NCI-H774 (cell line): ENCODE measurements at places on chromosomes 5 and 9.

GRCh38 chr5:98773464-98774191, at the start of gene RGMB:
TSS of gene RGMB (plus strand) at chr5:98773663. CDS start at chr5:98774071, 408 bp downstream.
- DNase-seq = peak; percentile 95

DNA sequence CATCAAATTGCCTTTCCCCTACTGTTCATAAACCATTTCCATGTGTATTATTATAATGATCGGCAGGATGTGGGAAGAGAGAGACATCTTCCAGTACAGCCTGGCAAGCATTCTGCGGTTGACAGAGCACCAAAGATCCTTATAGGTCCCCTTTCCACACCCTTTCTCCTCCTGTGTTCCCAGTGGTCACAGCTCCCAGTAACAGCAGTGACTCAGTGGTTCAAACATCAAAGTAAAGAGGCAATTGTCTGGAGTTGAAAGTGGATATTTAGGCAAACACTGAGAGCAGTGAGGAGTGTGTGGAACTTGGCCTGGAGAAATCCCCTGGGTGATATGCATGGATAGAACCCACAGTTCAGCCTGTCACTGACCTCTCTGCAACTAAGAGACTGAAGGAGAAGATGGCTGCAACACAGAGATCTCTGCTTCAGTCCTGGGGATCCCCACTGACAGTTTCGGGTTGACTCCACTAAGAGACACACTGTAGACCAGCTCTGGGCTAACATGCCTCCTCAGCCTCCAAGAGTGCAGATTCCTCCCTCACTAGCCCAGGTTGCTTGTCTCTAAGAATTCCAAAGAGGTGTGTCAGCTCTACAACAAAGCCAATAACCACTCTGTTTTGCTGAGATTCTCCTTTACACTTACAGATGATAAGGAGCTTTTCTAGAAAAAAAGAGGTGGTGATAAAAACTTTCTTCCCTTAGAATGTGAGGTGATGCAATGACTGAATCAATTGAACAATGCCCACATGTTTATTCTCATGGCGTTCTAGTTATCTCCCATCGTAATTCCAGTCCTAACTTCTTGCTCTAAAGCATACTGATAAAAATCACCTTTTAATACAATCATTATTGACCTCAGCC, 94.4 kb upstream of the IL6ST start:
- DNase-seq = no peak

DNA sequence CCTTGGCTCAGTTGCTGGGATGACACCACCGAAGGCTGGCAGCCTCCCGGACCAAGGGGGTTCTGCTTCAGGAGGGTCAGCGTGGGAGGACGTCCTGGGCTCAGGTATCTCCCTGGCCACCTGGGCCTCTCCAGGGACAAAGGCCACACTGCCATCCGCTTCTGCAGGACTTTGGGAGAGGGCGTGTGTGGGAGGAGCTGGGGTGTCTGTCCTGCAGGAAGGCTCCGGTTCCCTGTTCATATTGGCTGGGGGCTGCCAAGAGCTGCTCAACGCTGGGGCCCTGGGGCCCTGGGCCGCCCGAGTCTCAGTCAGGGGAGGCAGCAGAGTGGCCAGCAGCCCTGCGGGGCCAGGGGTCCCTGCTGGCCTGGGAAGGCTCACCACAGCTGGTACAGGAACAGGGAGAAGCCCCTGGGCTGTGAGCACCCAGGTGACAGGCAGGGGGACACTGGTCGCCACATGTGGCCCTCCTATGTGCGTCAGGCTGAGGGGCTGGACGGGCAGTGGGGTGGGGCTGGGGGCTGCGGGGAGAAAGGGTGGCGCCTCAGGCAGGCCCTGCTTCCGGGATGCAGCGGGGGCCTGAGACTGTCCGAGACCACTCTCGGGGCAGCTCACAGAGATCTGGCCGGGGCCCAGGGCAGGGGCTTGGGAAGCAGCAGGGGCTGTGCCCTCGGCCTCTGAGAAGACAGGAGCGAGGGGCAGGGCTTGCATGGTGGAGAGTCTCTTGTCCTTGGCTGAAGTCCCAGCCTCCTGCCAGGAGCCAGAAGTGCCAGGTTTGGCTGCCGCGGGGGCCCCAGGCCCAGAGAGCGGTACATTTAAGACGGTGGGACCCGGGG, 4.9 kb upstream of the CARD9 start:
- DNase-seq = no peak

DNA sequence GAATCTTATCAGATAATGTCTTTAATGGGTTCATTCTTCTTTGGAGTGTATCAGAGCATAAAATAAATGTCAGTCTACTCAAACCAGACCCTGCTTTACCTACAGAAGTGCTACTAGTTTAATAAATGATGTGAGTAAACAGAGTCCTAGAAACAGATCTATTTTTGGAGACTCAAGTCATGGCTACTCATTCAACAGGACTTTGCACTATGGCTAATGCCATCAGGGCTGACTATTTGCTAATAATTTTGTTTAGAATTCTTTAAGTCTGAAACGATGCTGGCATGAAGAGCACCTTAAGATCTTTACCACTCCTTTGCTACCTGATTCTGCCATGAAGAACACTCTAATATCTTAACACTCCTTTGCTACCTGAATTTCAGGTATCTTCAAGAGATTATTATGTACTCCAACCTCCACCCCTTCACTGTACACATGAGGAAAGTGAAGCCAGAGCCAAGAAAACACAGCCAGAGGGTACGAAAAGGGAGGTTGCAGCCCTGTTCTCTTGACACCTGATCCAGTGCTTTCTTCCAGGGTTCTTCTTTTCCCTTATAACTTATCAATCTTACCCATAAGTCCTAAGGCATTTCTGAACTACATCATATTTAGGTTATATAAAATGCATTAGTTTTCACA, 62.4 kb downstream of the ZNF608 start:
- no peak for DNase-seq

- DNase-seq = no peak
These were observed 602 bp upstream of the ACTL7A start for GRCh38 chr9:108861464-108861863.

DNA sequence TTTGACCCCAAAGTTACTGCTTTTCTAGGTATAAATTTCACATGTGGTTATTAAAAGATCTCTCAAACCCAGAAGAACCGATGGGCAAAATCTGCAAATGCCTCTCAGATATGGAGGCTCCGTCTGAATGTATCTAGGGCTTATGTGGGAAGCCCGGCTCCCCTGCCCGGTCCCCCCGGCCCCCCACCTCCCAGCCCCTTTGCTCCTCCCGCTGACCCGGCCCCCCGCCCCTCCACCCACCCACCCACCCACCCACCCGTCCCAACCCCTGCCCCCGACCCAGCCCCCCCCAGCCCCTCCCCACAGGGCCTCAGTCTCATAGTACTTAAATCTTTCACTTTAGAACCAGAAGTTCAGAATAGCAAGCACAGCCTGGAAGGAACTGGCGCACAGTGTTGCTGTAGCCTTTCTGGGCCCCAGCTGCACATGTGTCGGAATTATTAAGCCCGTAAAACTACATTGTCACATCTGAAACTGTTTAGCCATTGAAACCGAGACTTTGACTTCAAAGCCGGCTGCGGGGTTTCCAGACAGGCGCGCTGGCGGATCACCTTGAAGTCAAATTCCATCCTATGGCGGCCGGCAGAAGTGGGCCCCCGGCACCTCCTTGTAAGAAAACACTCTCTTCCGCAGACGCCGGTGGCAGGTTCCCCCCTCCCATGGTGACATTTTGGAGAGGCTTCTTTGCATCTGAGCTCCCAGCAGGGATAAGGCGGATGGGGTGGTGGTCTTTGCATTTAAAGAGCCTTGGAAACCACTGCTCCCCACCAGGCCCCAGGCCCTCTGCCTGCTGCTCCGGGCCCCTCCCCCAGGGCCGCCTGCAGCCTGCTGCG, 12.8 kb downstream of the NKD2 start:
- no peak for DNase-seq

- no peak for DNase-seq
These were observed 187.1 kb upstream of the TBC1D2 start for GRCh38 chr9:98442541-98442940.

GRCh38 chr9:130373679-130374325, 71.0 kb upstream of the ASS1 start:
- no peak for DNase-seq

- peak; percentile 73 for DNase-seq
These were observed 6.4 kb downstream of the ARRDC1 start for GRCh38 chr9:137611623-137612609.

DNA sequence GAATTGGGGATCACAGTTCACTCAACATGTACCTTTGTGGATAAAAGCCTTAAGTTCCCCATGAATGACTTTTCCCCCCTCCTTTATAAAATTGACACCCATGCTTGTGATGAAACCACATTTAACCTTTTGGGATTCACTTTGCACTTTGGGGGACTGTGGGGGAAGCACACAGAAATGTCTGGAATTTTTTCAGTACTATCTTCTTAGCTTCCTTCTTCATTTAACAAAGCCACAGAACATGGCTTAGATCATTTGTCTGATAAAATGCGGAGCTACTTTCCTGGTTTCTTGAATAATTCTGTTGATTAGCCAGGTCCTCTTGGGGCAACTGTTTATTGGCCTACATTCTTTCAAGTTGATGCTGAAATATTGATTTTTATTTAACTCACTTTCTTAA, 29.9 kb downstream of the TNFSF15 start:
- no peak for DNase-seq

DNA sequence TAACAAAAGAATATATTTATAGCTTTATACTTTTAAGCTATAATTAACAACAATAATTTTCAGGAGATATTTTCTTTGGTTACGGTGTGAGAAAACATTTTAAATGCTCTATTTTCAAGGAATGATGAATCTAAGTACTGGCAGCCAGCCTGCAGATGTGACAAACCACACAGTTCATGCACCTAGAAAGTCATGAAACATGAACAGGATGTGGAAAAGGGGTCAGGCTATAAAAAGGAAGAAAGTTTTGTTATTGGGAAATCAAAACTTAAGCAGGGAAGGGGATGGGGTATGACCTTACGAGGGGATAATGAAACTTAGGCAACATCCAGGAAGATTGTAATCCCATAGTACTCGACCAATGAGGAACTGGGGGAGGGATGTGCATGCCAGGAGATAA, 508.7 kb upstream of the GRAMD2B start:
- DNase-seq = no peak

- no peak for DNase-seq
These were observed 282.6 kb upstream of the PTGER4 start for GRCh38 chr5:40397091-40397490.
